ENCODE measurements at places on chromosomes 13 and 19. TPM values are rescaled to one million over a fixed set of nuclear protein-coding genes. Genes with fewer than 3 reads are reported as not detected.
A peak's percentile ranks its signal among the peaks of the same experiment; 100 is the strongest.

The PPP2R1A gene
- total RNA-seq, result 301 TPM

The LRRC25 gene
- not detected for total RNA-seq

The NLRP9 gene
- total RNA-seq, result not detected

The GTPBP3 gene
- 21.5 TPM for total RNA-seq

The KDELR1 gene
- total RNA-seq, result 71.5 TPM

The FCAR gene
- not detected for total RNA-seq

The PGLYRP1 gene
- total RNA-seq, result not detected

The FBXO27 gene
- total RNA-seq, result 0.07 TPM

The ZNF99 gene
- not detected for total RNA-seq

The CLEC11A gene
- total RNA-seq, result 7.9 TPM

The DMKN gene
- 4.4 TPM for total RNA-seq

- DNase-seq, result peak; percentile 75
Observed at GRCh38 chr19:42246143-42246921, 3.9 kb upstream of the GSK3A start.

DNA sequence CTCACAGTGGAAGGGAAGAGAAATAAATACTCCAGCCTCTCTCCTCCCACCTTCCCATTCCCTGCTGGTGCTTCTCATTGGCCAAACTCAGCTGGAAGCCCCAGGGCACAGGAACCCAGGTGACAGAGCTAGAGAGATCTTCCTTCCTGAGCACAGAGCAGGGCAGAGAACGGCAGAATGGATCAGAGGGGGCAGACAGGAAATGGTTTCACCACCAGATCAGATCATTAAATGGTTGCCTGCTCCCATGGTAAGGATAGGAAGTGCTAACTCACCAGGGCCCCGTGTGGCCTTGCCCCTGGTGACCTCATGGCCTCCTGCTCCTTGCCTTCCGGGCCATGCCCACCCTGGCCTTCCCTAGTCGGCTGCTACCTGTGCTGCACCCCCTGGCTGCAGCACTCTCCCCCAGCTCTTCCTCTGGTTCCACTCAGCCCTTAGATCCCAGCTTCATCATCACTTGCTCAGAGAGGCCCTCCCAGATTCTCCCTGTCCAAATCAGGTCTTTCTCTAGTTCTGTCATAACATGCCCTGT, 108.7 kb downstream of the DPF1 start:
- no peak for DNase-seq

DNA sequence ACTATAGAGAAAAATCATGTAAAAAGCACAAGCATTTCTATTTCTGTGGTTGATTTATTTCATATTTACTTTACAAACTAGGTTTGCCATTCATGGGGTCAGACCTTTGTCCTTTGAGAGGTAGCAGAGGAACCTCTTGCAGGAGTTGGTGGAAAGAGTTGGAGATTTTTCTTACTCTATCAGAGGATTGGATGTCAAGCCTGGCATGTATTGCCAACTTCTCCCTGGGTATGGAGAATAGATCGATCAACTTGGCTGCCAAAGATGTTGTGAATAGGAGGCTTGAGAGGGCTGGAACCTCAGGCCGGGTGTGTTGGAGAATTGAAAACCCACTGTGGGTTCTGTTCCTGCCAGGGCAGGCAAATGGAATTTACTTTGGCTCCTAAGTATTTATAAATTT, 81.2 kb downstream of the WDFY2 start:
- no peak for DNase-seq

GRCh38 chr19:32022044-32022640, 323.3 kb upstream of the ZNF507 start:
- DNase-seq, result no peak

GRCh38 chr19:38642176-38642575, 5.3 kb upstream of the ACTN4 start:
- no peak for DNase-seq

GRCh38 chr13:109251956-109252355, 534.4 kb downstream of the IRS2 start:
- DNase-seq, result no peak

DNA sequence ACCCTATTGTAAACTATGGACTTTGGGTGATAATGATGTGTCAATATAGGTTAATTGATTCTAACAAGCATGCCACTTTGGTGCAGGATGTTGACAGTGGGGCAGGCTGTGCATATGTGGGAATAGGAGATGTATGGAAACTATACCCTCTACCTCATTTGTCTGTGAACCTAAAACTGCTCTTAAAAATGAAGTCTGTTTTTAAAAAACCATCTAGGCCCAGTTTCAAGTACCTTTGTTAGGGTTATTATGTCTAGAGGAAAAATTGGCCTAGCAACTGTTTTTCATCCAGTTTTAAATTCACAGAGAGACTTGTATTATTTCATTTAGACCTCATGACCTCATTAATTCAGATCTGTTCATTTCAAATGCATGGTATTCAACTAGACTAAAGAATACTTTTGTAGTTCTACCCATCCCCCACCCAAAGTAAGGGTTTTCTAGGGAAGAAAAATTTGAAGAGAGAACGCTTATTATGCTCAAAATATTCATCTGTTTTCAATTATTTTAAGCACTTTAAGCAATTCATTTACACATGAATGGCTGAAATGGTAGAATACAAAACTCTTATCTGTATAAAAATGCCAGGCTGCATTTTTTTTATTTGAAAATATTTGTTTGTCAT, 1781.9 kb upstream of the MIR17HG start:
- DNase-seq, result no peak

GRCh38 chr13:37303606-37304005, 198.1 kb upstream of the CSNK1A1L start:
- no peak for DNase-seq

DNA sequence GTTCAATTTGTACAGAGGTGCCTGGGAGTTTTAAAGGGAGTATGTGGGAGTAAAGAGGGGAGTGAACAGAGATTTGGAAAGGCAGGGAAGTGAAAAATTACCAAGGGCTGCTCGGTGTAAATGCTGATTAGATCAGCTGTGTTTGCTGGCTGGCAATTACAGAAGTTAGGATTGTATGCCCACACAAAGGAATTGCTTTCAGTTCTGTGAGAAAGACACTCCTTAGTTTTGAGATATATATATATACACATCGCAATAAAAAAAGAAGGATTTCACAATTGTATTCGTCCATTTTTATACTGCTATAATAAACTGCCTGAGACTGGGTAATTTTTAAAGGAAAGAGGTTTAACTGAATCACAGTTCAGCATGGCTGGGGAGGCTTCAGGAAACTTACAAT, 196.3 kb downstream of the SLITRK5 start:
- DNase-seq, result no peak

- DNase-seq, result no peak
Observed at GRCh38 chr19:18149596-18149975, 3.4 kb upstream of the PIK3R2 start.

DNA sequence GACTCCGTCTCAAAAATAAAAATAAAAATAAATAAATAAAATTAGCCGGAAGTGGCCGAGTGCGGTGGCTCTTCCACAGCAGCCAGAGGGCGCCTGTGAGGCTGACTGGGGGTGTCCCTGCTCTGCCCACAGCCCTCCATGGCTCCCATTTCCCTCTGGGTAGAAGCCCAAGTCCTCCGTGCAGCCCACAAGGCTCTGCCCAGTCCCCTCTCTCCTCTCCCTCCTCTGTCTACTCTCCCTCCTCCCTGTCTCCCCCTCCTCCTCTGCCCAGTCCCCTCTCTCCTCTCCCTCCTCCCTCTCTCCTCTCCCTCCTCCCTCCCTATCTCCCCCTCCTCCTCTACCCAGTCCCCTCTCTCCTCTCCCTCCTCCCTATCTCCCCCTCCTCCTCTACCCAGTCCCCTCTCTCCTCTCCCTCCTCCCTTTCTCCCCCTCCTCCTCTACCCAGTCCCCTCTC, 20.4 kb downstream of the MISP start:
- peak; percentile 58 for DNase-seq

GRCh38 chr19:10911579-10912363, 16.7 kb downstream of the YIPF2 start:
- peak; percentile 26 for DNase-seq

- DNase-seq, result no peak
Observed at GRCh38 chr13:98308086-98308911, 131.2 kb upstream of the RNF113B start.

- DNase-seq, result no peak
Observed at GRCh38 chr13:37488726-37489125, 109.8 kb downstream of the POSTN start.

DNA sequence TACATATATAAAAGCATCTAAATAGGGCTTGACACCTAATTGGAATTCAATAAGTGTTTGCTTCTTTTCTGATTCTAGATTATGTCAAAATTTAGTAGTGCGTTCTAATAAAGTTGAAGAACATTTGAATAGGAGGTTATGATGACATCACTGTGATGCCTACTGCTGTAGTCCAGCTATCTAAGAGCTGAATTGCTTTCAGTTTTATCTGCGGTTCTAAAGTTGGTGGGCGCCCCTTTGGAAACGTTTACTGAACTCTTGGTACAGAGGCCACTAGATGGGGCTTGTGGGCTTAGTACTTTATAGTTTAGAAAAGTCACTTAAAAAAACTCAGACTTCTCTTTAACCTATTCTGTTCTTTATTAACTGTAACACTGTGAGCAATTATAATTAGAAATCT, 776.9 kb downstream of the GPC5 start:
- DNase-seq, result peak; percentile 82

DNA sequence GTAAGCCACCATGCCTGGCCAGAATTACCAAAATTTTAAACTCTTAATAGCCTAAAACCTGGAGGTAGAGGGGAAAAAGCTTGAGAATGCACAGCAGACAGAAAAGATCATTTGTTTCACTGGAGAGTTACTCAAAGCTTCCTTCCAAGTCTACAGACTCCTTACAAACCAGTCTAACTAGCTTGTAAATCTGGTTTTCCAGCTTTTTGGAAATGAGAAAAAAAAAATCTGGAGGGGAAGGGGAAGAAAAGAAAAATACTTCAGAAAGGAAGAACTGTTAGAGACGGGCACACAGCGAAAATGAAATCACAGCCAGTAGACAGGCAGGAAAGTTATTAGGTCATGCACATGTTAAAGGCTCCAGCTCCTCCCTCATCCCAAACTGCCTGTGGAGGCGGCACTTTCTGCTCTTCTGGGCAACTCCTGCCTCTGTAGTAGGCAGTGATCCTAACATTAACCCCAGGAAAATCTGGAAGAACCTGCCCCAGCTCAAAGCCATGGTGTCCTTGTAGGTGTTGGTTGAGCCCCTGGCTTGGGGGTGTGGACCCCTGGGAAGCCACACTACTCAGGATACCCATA, 17.3 kb downstream of the PARP4 start:
- DNase-seq, result no peak

All from A172 (cell line).